ENCODE measurements at places on chromosomes 11 and 22. TPM values are rescaled to one million over a fixed set of nuclear protein-coding genes. Genes with fewer than 3 reads are reported as not detected.

DNA sequence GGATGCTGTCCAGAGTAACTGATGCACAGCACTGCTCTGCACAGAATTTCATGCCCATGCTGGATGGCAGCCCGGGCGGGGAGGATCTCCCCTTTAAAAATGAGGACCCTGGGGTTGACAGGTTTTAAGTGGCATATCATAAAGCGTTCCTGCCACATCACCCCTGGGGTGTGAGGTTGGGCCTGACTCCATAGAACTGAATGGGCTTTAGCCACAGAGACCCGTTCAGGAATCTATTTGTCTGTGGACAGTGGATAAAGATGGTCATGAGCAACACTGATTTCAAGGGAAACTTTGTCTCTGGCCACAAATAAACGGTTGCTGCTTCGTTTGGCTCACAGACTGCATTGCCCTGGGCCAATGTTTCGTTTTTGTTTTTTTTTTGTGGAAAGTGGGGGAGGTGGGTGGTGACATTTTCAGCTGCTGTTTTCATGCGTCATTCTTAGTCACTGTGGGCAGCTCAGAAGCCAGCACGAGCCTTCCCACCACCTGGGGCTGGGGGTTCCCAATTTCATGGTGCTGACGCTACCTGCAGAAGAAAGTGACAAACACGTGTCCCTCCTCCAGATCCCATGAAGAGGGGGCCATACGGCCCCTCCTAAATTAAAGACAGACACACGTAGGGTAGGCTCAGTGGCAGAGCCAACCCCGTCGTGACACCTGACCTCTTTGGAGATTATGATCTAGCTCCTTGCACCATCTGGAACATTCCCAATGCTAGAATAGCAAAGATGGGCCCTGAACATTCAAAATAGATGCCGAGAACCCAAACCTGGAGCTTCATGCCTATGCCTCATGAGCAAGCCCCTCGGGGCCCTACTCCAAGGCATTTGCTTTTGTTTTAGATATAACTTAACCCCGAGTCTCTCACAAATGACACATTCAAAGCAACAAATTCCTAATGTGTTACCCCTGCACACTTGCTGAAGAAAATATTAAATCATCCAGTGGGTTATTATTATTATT lies 54.8 kb upstream of the PHF21B start:
- no peak for DNase-seq

GRCh38 chr22:46007003-46007847 lies 30.3 kb upstream of the WNT7B start:
- no peak for DNase-seq

GRCh38 chr11:86765203-86765602 lies 35.1 kb upstream of the PRSS23 start:
- DNase-seq, result no peak

DNA sequence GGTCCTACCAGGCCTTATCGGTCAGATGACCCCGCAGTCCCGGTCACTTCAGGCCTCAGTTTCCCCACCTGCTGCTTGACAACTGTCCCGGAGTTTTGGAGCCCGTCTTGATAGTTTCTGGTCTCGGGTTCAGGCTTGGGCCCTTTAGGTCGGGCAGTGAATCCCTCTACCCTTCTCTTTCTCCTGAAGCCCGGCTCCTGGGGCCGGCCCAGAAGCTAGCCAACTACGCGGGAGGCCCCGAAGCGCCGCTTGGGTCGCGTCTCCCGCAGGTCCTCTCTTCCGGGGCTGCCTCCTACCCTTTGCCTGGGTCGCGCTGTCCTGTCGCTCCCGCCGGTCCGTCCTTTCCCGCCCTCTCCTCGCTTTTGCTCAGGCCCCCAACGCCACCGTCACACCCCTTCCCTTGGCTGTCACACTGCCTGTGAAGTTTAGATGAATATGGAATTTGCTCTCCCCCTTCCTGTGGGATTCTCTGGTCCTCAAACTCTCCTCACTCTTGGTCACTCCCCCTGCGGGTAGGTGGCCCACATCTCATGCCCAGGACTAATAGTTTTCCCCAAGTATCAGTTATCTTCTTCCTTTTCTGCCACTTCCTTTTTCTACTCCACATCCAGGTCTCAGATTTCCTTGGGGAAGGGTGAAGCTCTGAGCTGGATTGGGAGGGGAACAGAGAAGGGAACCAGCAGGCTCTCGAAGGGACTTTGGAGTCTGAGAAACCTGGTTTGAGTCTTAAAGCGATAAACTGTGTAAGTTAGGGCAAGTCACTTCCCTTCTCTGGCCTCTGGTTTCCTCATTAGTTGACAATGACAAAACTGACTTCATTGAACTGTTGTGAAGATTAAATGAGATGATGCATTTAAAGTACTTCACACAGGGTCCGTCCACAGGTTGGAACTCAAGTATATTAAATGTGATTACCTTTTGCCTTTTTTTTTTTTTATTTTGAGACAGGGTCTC lies 790 bp downstream of the RAB1B start:
- DNase-seq, result no peak

- DNase-seq, result no peak
Measured at GRCh38 chr11:102046841-102047240, 396 bp upstream of the CFAP300 start.

DNA sequence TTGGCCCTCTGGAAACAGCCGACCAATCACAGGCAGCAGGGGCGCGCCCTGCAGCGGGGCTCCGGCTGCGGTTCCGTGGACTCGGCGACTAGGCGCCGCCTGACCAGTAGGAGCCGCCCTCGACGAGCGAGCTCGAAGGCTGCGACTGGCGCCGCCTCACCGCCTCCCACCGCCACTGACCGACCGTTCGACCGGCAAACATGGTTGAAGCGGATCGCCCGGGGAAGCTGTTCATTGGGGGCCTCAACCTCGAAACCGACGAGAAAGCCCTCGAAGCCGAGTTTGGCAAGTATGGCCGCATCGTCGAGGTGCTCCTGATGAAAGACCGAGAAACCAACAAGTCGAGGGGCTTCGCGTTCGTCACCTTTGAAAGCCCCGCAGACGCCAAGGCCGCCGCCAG lies at the start of gene RBMXL2:
Gene RBMXL2, plus strand, starts transcription at position 78 of the 400 bp plus-strand sequence. Its CDS starts 123 bp downstream, at position 201.
- DNase-seq, result no peak

DNA sequence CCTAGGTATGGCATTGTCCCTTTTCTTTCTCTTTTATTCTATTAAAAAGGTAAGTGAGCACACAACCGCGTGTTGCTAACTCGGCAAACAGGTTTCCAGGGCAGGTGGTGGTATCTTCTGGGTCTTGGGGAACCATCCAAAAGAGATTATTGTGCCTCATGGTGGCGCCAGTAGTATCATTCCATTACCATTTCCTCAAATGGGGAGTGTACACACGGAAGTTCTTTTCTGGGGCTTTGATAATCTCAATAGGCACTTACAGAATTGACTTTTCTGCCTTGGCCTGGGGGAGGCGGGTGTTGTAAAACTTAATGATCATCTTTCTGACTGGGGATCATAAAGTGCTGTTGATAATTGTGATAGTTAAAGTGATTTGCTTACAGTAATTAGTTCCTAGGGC lies 234.1 kb downstream of the KIRREL3 start:
- DNase-seq, result peak; percentile 23

DNA sequence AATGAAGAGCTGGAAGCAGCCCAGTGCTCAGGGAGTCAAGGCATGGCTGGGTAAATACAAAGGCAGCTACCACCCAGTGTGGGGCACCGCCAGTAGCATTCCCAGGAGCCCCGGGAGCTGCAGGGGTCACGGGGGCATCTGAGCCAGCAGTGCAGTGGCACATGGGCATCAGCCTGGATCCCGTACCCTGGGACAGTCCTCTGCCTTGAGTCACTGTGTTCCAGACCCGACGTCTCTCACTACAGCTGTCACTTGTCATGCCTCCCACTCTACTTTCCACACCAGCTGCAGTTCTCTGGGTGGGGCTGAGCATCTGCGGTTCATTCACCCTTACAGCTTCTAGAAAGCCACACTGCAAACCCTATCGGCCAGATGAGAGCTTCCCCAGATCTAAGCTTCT lies 29.6 kb downstream of the DHCR7 start:
- no peak for DNase-seq

- no peak for DNase-seq
Measured at GRCh38 chr11:135002236-135002635, 590.2 kb upstream of the B3GAT1 start.

GRCh38 chr11:75554258-75555022 lies 7.6 kb upstream of the SERPINH1 start:
- peak; percentile 72 for DNase-seq

- DNase-seq, result no peak
Measured at GRCh38 chr11:120404495-120404894, 68.3 kb downstream of the ARHGEF12 start.

GRCh38 chr22:17945156-17945887 lies 79.0 kb downstream of the MICAL3 start:
- DNase-seq, result no peak

DNA sequence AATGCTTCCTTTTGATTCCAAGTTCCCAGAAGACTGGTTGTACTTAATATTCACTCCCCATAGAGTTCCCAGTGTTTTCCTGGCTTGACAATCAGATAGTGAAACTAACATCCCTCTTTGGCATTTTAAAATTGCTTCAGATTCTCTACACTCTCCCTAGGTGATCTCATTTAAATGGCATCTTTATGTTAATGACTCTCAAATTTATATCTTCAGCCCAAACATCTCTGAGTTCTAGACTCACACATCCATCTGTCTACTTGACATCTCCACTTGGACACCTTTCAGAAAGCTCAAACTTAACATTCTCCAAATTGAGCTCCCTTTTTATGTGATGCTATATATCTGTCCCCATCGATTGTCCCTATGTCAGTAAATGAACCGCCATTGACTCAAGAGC lies 232.0 kb downstream of the NTM start:
- DNase-seq, result no peak

DNA sequence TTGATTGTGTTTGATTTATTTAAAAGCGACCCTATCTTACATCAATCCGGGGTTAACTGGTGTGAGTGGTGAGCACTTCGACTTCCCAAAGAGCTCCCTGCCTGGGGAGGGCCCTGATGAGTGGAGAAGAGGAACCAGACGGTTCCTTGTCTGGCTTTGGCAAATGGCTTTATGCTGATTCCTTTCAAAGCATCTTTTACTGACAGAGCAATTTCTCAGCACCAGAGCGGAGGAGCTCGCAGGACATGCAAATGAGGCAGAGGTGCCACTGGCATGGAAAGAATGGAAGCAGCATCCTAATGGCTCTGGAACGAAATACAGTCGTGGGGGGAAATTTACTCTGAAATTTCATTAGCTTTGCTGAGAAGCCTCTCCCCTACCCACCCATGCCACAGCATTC lies 410.9 kb upstream of the B3GAT1 start:
- DNase-seq, result no peak

DNA sequence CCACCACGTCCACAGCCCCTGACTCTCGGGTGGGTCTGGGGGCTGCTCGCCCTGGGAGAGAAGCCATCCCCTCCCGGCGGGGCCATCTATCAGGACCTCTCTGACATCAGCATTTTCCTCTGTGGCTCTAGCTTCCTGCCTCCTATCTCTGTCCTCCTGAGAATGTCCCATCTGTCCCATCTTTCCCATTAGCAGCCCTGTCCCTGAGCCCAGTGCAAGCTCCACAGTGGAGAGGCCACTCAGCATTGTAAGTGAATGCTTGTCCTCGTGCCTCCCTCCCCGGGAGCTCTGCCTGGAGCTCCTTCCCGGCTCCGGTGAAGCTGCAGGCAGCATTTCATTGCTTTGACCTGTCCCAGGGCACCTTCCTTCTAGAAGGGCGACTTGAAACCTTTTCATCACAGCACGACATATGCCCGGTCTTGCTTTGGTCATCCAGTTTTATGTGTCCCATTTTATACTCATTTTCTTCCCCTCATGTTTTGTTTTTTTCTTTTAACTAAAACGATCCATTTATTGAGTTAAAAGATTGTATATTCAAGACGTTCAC lies 49.7 kb downstream of the RTN4R start:
- DNase-seq, result no peak

GRCh38 chr11:103947546-103947919 lies 88.9 kb upstream of the DDI1 start:
- no peak for DNase-seq

APOA4 gene
- not detected for total RNA-seq

RAC2 gene
- total RNA-seq, result 27.4 TPM

PTPMT1 gene
- total RNA-seq, result 33.6 TPM

BTBD18 gene
- not detected for total RNA-seq

TYR gene
- not detected for total RNA-seq

IL17RA gene
- total RNA-seq, result 20.2 TPM

BAIAP2L2 gene
- total RNA-seq, result 59.1 TPM
